CD4-positive, alpha-beta T cell treated with Interleukin-1 beta for 1 hour (primary cell): ENCODE measurements at places on chromosomes 2 and 18.

DNA sequence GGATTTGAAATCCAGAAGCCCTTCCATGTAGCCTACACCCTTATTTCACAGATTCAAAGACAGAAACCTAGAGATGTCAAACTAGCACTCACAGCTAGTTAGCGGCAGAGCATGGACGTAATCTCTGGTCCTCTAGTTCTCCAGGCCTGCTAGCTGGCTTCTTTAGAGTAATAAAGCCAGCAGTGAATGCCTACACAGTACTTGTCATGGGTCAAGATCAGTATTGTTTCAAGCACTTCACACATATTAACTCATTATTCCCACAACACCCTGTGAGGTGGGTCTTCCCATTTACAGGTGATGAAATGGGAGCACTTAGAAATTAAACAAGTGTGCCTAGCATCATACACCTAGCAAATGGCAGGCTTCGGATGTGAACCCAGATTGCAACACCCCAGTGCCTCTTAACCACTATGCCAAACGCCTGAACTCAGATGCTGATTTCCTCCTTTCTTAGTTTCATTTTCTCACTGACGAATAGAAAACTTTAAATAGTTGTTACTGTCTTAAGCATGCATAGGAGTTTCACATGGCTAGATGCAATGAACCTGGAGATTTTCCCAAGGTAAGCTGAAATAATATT is 14.5 kb upstream of the ZBTB14 start:
- peak; percentile 31 for DNase-seq

DNA sequence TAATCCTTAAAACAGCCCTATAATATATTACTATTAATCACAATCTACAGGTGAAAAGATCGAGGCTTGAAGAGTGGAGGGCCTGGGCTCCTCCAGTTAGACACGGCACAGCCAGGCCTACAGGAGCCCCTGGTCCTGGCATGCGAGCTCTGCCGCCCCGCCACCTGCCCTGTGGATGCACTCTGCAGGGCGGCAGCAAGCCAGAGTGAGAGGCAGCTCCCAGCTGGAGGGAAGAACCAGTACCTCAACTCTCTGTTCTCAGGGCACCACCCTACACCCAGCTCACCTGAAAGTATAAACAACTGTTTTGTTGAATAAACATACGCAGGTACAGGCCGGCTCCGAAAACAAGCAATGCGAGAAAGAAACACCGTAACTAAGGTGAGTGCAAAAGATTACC is 34.6 kb downstream of the EIPR1 start:
- DNase-seq, result no peak

DNA sequence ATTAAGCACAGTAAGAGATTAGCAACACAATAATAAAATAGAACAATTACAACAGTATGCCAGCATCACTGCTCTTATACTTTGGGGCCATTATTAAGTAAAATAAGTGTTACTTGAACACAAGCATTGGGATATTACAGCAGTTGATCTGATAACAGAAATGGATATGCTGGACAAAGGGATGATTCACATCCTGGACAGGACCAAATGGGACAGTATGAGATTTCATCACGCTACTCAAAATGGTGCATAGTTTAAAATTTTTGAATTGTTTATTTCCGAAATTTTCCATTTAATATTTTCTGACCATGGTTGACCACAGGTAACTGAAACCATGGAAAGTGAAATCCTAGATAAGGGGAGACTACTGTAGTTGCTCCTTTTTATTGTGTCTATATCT is 138.2 kb downstream of the UBR3 start:
- no peak for DNase-seq

DNA sequence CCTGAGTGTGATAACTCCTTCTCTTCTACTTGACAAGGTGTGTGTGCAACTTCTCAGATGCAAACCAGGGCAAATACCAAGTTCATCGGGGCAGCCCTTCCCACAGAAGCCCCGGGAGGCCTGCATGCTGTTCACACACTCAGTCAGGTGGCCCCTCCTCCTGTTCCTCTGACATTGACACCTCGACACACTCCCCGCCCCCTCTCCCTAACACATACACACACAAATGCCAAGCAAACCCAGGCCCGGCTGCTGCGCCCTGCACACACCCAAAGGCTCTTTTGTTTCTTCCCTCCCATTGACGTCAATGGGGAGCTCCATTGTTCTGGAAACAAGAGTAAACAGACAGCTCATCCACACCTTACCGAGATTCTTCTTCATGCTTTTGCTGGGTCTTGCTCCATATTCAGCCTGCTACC is 1.7 kb upstream of the PER2 start:
- DNase-seq, result peak; percentile 57

- DNase-seq, result peak; percentile 4
Measured at GRCh38 chr2:43605079-43605655, 9.3 kb upstream of the THADA start.

- no peak for DNase-seq
Measured at GRCh38 chr2:178404368-178404767, 46.6 kb downstream of the PRKRA start.

DNA sequence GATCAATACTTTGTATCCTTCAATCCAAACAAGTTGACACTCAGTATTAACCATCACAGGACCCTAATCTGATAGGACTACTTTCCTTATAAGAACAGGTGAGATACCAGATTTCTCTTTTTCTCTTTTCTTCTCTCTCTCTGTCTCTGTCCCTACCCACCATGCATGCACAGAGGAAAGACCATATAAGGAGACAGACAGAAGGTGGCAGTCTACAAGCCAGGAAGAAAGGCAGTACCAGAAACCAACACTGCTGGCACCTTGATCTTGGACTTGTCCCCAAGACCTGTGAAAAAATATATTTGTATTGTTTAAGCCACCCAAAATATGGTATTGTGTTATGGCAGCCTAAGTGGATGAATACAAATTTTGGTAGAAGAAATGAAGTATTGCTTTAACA is 156.2 kb upstream of the KCNH7 start:
- no peak for DNase-seq

GRCh38 chr2:37523814-37524362 is 147.6 kb downstream of the CDC42EP3 start:
- peak; percentile 1 for DNase-seq

DNA sequence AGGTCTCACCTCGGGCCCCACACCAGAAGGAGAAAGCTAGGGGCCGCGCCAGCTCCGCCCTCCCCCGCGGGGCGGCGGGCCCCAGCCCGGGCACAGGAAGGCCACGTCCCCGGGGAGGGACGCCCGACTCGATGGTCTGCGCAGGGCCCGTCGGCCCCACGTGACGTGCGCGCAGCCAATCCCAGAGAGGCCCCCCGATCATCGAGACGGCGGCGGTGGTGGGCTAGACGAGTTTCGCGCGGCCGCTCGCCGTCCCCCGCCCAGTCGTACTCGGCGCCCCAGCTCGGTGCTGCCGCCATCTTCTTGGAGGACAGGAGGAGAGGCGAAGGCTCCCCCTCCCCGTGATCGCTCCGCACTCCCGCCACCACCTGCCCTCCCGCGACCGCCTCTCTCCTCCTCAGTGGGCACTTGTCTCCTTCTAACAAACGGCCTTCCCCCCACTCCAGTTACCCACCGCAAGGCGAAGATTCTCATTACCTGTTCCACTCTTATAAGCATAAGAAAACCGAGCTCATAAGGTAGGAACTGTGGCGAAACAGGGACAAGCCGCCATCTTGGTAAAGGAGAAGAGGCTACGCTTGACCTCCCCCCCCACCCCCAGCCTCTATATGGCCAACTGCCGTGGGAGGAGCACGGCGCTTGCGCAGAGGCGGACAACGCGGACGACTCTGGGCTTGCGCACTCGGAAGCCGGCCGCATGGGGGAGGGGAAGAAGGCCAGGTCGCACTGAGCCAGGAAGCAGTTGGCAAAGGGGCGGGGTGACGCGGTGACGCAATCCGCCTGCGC is at the start of gene HDLBP:
TSS of gene HDLBP (minus strand) at position 580 of the 786 bp plus-strand sequence. CDS start 48,803 bp downstream, outside the sequence.
- peak; percentile 100 for DNase-seq

GRCh38 chr2:62453955-62454354 is 52.0 kb downstream of the TMEM17 start:
- DNase-seq, result no peak

DNA sequence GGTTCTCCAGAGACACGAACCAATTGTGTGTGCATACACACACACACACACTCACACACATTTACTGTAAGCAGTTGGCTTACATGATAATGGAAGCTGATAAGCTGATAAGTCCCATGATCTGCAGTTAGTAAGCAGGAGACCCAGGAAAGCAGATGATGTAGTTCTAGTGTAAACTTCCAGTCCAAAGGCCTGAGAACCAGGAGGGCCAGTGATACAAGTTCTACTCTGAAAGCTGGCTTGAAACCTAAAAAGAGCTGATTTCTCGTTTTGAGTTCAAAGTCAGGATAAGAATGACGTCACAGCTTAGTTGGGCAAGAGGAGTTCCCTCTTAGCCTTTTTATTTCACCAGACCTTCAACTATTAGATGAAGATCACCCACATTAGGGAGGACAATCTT is 558.8 kb upstream of the PIK3C3 start:
- no peak for DNase-seq

GRCh38 chr2:204530464-204530805 is 14.8 kb upstream of the PARD3B start:
- DNase-seq, result no peak

DNA sequence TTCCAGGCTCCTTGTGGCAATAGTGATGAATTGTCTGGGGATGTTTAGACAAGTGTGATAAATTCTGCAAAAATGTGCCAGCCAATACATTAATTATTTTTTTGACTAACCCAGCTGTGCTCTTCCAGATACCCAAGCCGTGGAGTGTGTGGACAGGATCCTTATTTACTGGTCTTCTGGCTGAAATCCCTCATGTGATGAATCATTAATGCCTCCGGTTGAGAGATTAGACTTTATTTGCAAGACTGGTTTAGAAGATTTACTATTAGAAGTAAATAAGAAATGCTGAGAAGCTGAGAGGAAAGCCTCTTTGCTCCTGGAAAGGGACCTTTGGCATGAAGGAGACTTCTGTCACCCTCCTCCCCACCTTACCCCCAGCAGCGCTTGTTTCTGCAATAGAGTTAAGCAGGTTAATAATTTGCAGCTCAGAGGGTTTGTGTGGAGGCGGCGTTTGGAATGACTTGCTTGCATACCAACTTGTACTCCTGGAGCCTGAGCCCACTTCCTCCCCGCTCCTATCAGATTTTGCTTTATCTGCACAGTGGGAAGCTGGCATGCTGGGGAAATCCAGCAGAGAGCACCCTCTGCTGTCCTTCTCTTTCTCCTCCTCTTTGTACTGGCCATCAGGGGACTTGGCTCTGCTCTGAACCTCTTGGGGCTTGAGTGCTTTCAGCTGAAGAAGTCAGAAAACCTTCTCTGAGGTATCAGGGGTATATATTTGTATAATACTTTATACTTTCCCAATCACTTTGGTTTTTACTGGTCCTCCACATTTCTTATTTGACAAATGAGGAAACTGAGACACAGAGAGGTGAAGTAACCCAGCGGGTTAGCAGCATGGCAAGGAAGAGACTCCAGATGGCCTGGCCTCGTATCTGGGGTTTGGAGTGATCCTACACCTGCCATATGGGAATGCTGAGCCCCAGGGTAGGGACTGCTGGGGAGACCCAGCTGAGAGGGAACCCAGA is 16.3 kb downstream of the SLC3A1 start:
- DNase-seq, result peak; percentile 1

GRCh38 chr18:9950289-9951016 is 36.6 kb downstream of the VAPA start:
- DNase-seq, result no peak

DNA sequence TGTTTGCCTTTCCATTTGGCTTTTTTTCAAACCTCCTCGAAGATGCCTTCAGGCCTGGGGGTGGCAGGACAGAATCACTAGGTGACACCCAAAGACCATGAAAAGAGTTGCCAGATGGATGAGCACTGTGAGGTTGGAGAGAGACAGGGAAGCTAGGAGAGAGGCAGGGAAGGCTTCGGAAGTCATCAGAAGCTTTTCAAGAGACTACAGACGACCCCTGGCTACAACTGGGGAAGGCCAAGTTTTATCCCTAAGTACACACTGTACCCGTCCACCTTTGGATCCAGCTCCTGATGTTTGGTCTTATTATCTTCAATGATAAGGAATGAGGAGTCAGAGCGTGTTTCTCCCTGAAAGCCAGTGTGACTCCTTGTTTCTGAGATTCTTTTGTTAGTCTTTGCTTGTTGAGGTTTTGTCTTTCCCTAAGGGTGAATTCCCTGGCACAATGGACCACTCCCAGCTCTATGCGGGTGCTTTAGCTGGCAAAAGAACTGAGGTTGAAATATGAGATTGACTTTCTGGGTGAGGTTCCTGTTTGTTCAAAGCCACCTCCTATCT is 33.4 kb upstream of the SLC9A2 start:
- no peak for DNase-seq

DNA sequence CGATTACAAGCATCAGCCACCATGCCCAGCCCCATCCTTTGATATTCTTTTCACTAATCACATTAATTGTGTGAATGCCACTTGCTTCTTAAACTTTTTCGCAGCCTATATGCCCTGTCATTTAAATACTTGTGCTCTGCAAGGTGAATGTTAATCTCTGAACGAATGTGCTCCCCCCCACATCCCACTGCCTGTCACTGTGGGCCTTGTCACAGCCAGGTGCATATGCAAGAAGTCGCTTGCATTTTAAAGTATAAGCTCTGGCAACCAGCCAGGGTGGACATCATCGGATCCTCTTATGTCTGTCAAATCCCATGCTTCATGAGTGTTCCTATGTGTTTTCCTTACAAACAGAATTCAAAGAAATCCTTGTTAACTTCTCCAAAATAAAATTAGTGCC is 304.4 kb downstream of the GALR1 start:
- no peak for DNase-seq

- no peak for DNase-seq
Measured at GRCh38 chr2:142082368-142082767, 48.4 kb downstream of the LRP1B start.

DNA sequence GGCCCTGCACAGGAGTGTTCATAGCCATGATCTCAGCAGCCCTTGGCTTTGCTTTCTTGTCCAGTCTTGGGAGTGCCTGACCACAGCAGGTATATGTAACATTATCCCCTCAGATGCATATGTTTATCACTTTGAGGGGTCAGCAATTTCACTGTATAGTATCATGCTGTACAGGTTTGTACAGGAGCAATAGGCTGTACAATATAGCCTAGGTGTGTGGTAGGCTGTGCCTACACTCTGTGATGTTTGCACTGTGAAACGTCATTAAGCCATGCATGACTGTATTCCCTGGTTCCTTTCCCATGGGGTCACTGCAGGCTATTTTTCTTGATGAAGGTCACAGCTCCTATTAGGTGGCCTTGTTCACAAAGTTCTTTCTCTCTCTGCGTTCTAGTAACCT is 4.7 kb upstream of the IL36G start:
- DNase-seq, result no peak

- DNase-seq, result peak; percentile 22
Measured at GRCh38 chr2:119407430-119408220, 24.0 kb upstream of the TMEM37 start.

- no peak for DNase-seq
Measured at GRCh38 chr2:105494683-105495425, 96.0 kb upstream of the FHL2 start.

- no peak for DNase-seq
Measured at GRCh38 chr2:189536830-189537229, 43.8 kb downstream of the SLC40A1 start.
